ENCODE measurements at places on chromosomes 12 and 14. TPM values are rescaled to one million over a fixed set of nuclear protein-coding genes. Genes with fewer than 3 reads are reported as not detected.
A peak's percentile ranks its signal among the peaks of the same experiment; 100 is the strongest.

- peak; percentile 76 for DNase-seq
Observed at GRCh38 chr12:131950182-131950913, 606 bp downstream of the EP400 start.

BDKRB1 gene
- not detected for total RNA-seq

DNA sequence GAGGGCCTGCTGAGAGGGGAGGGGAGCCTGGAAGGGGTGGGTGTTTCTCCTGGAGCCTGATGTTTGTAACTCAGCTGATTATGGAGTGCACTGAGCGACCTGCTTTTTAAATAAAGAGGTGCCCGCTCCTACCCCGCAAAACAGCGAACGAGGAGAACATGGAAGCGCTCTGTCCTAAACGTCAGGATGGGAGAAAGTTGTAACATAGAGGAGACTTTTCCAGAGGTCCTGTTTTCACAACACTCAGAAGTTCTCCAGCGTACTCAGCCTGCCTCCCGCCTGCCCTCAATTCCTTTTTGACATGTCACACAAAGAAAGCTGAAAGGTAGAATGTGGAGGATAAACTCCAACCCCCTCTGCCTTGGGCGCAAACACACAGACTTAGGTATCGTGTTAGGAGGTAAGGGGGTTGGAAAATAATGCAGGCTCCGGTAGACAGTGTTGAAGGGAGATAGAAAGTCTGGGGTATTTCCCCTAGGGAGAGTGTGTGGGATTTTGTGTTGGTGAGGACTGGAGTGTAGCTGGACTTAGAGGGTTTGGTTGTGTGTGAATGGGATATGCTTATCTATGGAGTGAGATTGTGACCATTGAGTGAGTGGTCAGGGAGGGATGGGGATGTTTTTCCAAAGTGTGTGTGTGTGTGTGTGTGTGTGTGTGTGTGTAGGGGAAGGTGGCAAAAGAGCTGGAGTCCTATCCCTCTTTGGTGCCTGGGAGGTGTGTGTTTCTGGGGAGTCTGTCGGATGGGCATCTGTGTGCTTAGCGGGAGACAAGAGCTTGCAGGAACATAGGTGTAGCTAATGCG is 2.1 kb downstream of the NTF3 start:
- no peak for DNase-seq

DNA sequence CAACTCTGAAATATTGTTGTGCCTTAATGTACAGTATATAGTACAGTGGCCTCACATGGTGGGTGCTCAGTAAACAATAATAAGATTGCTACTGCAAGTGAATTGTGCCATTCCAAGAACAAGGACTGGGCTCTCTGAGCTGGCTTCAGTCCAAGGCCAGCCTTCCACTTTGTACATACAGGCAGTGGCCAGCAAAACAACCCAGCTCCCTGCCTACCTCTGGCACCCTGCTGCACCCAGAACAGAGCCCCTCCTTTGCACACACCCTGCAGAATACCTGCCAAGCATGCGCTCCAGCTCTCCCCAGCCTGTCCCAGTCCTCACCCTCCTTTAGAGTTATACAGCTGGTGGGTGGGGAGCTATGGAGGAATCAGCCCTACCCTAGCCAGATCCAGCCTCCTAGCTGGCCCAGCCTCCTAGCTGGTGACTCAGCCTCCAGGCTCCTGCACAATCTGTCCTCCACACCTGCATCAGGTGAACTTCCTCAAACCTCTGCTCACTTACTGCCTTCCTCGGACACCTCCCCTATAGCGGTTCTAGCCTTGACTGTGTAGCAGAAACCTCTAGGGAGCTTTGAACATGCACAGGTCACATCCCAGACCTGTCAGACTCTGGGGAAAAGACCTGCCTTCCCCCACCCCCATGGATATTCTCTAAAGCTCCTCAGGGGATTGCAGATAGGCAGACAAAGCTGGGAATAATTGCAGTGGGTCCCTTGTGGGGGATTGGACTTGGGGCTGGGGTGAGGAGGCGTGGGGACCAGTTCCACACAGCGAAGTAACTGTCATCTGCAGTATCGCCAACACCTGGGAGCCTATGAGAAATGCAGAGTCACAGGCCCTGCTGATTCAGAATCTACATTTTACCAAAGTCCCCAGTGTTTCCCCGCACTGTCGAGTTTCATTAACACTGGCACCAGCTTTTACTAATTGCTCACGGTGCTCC is 17.9 kb downstream of the ZDHHC22 start:
- DNase-seq: no peak

CLEC12A gene
- 0.30 TPM for total RNA-seq

DNA sequence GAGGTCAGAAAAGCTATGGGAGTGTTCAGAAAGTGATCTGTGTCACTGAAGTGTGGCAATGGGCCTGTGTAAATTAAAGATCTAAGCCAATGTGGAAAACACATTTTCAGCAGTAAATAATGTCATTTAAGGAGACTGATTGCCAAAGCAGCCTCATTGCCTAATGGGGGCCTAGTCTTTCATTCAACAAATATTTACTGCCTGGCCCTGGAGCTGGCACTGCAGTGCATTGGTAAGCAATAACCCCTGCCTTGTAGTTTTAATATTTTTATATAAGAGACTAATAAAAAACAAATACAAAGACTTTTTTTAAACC is 326.6 kb downstream of the BTG1 start:
- DNase-seq: no peak

APOF gene
- total RNA-seq: not detected

GRCh38 chr12:122227341-122227740 is 1.5 kb upstream of the DIABLO start:
- DNase-seq: no peak

- no peak for DNase-seq
Observed at GRCh38 chr12:7039403-7039802, 21.1 kb upstream of the C1S start.

DNA sequence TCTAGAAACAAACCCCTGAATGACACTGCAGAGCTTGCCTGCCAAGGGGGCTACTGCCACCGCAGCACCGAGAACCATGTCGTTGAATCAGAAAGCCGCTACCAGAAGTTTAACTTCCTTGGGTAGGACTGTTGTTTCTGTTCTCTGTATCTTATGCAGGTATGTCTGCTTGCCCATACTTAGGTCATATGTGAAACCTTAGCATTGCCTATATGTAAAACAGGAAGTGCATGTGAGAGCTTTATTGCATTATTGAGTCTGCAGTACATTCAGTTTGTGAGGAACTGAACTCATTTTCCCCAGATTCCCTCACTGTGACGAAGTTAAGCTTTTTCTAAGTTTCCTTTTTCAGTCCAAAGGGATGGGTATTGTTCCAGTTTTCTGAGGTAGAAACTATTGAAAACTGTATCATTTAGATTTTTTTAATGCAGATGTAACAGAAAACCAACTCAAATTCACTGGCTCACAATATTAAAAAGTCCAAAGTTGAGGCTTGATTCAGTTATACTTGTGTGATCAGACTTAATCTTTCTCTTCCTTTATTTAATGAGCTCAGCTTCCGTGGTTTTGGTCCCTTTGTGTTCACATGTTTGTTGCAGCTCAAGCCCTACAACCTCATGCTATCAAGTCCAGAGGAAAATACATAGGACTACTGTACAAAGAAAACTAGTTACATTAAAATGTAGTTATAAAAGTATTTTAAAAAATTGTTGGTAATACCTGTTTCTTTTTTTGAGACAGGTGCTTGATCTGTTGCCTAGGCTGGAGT is 6.9 kb downstream of the FBXO34 start:
- DNase-seq: no peak

DNA sequence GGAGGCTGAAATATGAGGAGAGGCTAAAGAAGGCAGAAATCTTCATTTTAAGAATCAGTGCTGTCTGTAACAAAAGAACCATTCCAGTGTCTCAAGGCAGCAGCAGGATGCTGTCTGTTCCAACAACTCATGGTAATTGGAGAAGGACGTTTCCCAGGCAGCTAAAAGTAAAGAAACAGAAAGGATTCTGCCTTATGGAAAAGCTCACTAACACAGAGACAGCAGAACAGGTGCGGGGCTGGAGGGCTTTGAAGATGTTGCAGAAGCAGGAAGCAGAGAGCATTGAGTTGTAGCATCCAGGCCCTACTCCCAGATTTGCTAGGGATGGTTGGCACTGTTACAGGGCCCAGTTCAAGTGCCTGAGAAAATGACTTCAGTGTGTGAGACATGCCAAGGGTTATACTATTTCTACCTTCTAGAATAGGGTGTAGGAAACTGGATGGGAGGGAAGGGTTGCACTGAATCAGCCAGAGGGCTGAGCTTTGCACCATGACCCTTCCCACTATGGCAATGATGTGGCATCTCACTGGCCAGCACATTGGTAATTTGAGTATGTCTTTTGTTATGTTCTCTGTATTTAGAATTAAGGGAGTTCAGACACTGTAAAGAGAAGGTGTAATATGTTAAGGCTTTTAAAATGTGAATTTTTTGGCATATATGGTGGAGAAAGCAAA is 160.0 kb upstream of the FBXO33 start:
- DNase-seq: no peak

DNA sequence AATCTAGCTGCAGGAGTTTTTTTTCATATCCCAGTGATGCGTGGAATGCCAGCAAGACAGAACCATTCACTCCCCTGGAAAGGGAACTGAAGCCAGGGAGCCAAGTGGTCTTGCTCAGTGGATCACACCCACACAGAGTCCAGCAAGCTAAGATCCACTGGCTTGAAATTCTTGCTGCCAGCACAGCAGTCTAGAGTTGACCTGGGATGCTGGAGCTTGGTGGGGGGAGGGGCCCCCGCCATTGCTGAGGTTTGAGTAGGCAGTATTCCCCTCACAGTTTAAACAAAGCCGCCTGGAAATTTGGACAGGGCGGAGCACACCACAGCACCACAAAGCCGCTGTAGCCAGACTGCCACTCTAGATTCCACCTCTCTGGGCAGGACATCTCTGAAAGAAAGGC is 86.9 kb upstream of the STXBP6 start:
- DNase-seq: no peak

- peak; percentile 84 for DNase-seq
Observed at GRCh38 chr12:110253176-110253575, 27.9 kb upstream of the ATP2A2 start.

BBOF1 gene
- total RNA-seq: 3.9 TPM

JPH4 gene
- total RNA-seq: 0.19 TPM

CCDC38 gene
- total RNA-seq: not detected

- no peak for DNase-seq
Observed at GRCh38 chr12:48856379-48856778, 4.4 kb upstream of the DDX23 start.

GRCh38 chr12:117318591-117318990 is 42.8 kb downstream of the NOS1 start:
- DNase-seq: no peak

- no peak for DNase-seq
Observed at GRCh38 chr12:103712216-103712615, 125.1 kb downstream of the STAB2 start.

DNA sequence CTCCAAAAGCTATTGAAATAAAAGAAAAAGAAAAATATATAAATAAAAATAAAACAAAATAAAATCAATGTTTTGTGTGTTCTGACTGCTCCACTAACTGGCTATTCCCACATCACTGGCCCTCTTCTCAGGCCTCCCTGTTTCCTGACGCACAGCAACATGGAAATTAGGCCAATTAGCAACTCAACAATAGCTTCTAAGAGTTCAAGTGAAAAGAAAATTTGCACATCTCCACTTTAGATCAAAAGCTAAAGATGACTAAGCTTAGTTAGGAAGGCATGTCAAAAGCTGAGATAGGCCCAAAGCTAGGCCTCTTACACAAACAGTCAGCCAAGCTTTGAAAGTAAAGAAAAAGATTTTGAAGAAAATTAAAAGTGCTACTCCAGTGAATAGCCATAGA is 200.8 kb downstream of the DUSP6 start:
- DNase-seq: no peak

DNA sequence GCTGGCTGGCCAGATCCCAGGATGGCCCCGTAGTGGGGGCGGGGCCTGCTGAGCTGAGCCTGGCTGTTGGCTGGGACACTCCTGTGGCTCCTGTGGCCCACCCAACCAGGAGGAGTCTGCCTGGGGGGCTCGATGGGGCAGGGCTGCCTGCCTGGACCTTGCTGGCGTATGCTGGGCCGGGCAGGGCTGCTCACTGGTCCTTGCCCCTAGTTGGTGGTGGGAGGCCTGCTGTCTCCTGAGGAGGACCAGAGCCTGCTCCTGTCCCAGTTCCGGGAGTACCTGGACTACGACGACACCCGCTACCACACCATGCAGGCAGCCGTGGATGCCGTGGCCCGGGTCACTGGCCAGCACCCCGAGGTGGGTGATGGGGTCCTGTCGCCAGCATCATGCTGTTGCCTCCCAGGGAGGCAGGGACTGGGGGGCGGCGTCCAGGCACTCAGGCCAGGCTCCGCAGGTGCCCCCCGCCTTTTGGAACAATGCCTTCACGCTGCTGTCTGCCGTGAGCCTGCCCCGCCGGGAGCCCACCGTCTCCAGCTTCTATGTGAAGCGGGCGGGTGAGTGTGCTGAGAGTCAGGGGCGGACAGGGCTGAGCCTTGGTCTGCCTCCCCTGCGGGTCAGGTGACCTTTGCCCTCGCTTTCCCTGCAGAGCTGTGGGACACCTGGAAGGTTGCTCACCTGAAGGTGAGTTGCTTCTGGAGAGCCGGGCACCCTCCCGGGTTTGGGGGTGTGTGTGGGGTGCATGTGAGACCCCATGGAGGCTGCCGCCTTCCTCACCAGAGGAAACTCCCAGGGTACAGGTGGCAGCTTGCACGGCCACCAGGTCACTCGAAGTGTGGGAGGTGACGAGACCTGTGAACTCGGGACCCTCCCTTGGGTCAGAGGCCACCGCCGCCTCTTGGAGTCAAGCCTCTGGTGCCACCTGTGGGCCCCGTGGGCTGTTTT is 3.4 kb downstream of the NOC4L start:
- DNase-seq: no peak

DNA sequence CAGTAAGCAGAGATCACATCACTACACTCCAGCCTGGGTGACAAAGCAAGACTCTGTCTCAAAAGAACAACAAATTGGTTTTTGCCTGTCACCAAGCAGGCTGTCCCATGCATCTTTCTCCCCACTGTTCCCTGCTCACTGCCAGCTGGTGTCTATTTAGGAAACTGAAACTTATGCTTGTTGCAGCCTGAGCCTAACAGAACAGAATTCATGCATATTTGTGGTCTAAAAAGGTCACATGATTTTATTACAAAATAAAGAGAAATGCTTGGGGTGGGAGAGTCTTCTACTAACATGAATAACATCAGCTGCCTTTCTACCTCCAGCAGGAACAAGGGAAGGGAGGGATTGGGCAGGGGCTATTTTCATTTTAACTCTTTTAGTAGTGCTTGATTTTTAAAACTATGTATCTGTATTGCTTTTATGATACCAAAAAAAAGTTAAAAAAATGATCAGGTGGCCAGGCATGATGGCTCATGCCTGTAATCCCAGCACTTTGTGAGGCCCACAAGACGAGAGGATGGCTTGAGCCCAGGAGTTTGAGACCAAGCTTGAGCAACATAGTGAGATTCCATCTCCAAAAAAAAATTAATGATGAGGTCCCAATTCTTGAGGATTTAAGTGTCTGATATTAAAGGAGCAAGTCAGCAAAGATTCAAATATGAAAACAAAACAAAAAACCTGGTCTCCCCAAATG is 923 bp downstream of the STAT2 start:
- DNase-seq: no peak

GRCh38 chr12:113291586-113291985 is 43.3 kb downstream of the SLC8B1 start:
- DNase-seq: no peak

- DNase-seq: no peak
Observed at GRCh38 chr12:95131589-95132340, 58.3 kb upstream of the NR2C1 start.

RIMKLB gene
- total RNA-seq: 13.8 TPM
